ENCODE measurements at places on chromosomes 6 and 20.

GRCh38 chr6:37141281-37142049 lies 28.5 kb upstream of the PIM1 start:
- no peak for DNase-seq

- no peak for DNase-seq
Measured at GRCh38 chr6:168584249-168584648, 143.3 kb downstream of the SMOC2 start.

DNA sequence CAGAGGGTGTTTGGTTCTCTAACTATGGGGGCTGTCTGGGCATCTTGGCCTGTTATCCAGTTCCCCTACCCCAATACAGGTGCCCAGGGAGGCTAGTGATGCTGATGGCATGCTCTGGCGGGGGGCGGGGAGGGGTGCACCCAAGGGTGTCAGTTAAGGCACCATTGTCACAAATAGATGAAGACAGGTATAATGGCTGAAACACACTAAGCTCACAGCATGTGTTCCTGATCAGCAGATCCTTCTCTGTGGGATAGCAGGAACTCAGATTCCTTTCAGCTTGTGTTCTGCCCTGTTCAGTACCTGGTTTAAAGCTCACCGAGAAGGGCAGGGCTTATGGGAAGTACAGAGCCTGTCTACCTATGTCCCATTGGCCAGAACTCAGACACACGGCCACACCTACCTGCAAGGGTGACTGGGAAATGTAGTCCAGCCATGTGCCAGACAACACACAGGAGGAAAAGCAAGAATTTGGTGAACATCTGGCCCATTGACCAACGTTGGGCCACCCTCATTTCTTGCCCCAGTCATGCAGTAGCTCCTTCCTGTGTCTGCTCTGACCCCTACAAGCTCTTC lies 3.4 kb upstream of the RSPO4 start:
- DNase-seq, result peak; percentile 6

- no peak for DNase-seq
Measured at GRCh38 chr6:51855310-51856082, 231.9 kb downstream of the PKHD1 start.

DNA sequence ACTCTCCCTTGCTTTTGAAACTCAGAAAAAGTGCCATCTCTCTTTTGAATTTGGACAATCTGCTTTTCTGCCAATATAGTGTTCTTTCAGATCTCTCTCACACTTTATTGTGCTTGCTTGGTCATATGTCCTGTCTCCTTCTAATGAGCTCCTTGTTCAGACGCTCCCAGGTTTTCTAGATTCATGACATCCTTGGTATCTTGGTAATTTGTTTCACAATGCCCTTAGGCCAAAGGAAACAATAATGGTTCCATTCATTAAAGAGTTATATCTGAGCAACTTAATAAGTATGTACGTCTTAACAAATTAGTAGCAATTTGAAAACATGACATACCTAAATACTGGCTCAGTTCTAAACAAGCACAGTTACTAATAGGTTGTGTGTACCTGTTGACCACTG lies 293.4 kb upstream of the SPTLC3 start:
- no peak for DNase-seq

DNA sequence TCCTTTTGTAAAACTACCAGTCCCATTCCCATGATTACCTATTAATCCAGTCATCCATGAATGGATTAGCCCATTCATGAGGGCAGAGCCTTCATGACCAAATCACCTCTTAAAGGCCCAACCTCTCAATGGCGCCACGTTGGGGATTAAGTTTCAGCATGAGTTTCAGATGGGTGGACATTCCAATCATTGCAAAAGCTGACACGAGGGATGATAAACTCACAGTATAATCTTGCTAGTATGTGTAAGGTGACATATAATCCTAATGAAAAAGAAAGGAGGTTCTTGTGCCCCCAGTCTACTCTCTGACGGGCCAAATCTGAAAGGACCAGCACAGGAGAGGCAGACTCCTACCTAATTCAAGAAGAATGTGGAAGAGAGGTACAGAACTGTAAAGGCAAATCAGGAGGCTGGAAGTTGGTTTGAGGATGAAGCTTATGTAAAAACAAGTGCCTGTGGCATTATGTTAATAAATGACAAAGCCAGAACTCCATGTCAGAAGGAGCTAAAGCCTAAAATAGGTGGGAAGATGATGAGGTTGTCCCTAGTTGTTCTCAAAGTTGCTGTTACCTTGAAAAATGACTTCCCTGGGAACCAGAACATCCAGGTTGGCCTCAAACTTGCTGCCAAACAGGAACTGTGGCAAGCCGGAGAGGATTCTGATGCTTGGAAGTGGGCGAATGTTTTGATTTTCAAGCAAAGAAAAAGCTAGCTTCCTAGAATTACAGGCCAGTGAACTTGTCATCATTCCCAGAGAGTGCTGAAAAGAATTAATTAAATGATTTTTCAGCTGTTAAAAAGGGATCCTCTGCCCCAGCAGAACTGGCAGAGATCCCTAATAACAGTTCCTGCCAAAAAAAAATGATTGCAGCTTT lies 106.5 kb upstream of the TIAM2 start:
- DNase-seq, result no peak

DNA sequence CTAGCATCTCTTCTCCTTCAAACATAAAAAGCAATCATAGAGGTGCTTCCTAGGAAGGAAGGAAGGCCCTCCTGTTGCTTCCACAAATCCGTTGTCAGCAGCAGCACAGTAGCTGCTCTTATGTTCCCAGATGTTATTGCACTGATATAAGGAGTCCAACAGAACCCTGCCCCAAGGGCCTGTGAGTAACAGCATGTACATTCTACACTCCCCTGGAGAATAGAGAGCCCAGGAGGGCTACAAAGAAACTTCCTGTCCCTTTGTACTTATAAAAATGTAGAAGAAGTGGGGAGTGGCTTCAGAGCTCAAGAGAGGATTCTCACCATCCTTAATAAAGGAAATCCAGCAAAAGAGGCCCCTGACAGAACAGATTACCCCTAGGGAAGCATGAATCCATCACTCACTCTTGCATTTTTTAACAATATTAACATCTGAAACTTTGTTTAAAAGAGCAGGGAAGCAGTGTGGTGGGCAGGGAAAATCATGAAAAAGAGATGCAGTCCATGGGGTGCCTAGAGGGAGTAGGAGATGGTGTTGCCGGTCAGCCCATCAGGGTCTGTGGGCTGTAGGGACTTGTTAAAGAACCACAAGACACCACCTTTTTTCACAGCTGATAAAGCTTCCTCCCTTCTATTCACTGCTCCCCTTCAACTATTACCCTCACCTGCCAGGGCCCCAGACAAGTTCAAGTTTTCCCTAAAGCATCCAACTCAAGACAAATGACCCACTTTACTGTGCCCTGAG lies 104.5 kb upstream of the ADGRF1 start:
- no peak for DNase-seq

DNA sequence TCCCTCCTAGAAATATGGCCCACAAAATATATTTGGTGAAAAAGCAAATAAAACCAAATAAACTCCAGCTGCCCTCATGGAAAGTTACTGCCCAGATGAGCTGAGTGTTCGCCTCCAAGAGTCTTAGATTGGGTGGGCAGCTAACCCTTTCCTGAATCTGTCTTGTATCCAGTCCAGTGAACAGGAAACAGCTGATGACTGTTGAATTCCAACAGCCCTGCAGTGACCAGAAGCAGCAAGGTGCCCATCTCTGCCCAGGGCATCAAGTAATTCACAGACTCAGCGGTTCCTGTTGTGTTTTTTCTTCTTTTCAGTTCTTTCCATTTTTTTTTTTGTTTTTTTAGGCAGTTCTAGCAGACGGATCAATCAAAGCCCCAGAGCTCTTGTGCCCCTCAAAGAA lies 199.2 kb downstream of the UBE3D start:
- no peak for DNase-seq

DNA sequence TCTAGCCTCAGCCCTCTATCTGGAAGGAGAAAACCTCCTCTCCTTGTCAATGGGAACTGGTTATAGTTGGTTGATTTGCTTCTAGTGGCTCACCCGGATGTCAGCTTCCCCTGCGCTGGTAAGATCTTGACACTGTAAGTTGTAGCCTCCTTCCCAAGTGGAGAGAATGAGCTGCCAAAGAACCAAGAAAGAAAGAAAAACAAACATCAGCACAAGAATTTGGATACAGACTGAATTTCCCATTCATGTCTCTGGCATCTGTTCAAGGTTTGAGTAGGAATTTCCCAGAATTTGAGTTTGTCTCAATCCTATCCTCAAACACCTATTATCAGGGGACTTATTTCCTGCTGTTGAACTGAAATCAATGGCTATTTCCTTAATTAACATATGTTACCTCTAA lies 44.1 kb downstream of the ELOVL2 start:
- DNase-seq, result no peak

- DNase-seq, result no peak
Measured at GRCh38 chr6:4057036-4057435, 21.9 kb downstream of the FAM217A start.
